Brain microvascular endothelial cell (primary cell): ENCODE measurements at places on chromosomes 4 and X.

DNA sequence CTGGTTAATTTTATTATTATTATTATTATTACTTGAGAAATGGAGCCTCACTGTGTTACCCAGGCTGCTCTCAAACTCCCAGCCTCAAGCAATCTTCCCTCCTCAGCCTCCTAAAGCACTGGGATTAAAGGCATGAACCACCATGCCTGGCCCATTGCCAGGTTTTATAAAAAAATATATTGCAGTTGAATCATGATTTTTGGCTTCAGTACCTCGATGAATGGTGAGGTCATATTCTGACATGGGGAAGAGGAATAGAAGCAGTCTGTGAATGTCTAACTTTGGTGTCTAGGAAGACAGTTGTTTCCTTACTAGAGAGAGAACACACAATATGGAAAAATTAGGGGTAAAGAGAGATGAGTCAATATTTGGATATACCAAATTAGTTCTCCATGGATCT lies 32.0 kb downstream of the CCSER1 start:
- no peak for DNase-seq

GRCh38 chrX:12896935-12897334 lies 9.5 kb upstream of the TLR8 start:
- no peak for DNase-seq

GRCh38 chr4:176357359-176358082 lies 37.8 kb downstream of the SPCS3 start:
- no peak for DNase-seq

GRCh38 chr4:95534032-95534431 lies 14.7 kb downstream of the UNC5C start:
- DNase-seq: no peak

- peak; percentile 10 for DNase-seq
Measured at GRCh38 chrX:39157796-39158195, 356.5 kb downstream of the MID1IP1 start.

- DNase-seq: peak; percentile 10
Measured at GRCh38 chr4:107835406-107835805, 10.7 kb downstream of the SGMS2 start.

GRCh38 chr4:79325436-79325835 lies 425 bp downstream of the NAA11 start:
- DNase-seq: no peak

- no peak for DNase-seq
Measured at GRCh38 chr4:26242451-26242850, 78.4 kb upstream of the RBPJ start.

DNA sequence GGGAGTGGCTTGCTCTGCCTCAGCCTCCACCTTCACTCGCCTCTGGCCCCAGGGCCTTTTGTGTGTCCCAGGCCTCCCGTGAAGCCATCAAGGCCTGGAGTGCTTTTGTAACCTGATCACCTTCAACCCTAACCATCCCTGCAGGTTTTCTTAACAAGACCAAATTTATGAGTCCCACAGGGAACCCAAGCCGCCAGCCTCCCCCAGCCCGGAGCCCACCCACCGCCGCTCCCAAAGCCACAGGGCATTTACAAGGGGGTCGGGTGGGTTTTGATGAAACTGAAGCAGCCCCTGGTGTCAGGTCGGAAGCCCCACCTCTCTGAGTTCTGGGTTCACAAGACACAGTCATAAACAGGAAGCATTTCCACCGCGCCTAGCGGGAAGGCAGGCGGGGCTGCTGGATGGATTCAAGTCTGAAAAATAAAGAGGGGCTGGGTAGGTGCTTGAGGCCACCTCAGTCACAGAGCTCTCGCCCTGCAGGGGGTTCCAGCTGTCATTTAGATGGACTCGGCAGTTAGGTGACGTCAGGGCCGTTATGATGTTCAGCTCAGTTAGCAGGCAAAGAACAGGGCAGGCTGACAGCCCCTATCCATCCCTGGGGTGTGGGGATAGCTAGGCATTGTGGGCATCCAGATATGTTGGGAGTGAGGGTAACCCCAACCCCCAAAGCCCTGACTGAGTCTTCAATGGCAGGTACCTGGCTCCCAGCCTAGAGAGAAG lies 128.5 kb downstream of the BCOR start:
- DNase-seq: no peak

GRCh38 chr4:81030061-81030980 lies at the start of gene BMP3:
Gene BMP3, plus strand, starts transcription at chr4:81030708. Its CDS starts 577 bp downstream, at chr4:81031285.
- DNase-seq: no peak

DNA sequence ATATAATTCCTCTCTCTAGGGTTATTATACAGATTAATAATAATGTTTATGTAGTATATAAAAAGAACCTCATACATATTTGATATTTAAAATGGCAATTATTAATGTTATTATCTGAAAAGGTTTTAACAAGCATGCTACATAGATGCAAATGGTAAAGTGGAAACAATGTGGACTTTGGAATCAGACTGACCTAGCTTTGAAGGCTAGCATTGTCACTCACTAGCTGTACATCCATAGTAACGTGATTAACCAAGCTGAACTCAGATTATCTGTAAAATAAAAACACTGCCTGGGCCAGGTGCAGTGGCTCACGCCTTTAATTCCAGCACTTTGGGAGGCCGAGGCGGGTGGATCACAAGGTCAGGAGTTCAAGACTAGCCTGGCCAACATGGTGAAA lies 233.7 kb upstream of the SPRY1 start:
- no peak for DNase-seq

- DNase-seq: no peak
Measured at GRCh38 chr4:87911252-87911774, 64.2 kb upstream of the SPP1 start.

- no peak for DNase-seq
Measured at GRCh38 chr4:153809916-153810810, 21.3 kb upstream of the SFRP2 start.

GRCh38 chr4:186400676-186401075 lies 134.7 kb downstream of the F11 start:
- peak; percentile 53 for DNase-seq

DNA sequence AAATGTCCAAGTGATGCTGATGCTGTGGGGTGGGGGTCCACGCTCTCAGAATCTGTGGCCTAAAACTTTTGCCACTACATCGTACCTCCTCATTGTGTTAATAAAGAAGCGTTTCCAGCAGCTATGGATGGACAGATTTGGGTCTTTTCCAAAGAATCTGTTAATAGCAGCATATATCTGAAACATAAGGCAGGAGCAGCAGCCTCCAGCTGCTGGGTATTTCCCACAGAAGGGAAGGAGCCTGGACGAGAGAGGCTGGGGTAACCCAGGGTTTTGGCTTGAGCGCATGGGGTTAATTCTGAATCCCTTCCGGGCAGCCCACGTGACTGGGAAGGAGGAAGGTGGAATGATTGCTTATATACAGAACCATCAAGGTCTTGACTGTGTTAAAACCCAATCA lies 332.4 kb downstream of the BCOR start:
- no peak for DNase-seq

GRCh38 chr4:77745792-77746191 lies 73.4 kb downstream of the CNOT6L start:
- DNase-seq: no peak

GRCh38 chrX:2696698-2697215 lies 5.7 kb downstream of the CD99 start:
- peak; percentile 84 for DNase-seq

DNA sequence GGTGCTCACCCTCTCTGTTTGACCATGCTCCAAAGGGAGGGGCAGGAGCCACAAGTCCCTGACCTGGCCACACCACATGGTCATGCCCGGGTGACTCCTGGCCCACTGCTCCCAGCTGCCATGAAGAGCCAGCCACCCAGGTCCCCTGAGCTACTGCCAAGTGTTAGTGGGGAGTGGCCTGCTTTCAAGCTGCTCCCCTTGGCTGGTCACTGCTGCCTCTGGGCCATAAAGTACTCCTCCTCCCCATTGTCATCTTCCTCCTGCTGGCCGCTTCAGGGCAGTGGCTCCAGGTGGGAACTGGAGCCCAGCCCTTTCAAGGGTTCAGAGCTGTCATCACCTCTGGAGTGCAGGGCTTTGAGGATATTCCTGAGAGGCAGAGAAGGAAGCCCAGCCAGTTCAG lies 27.3 kb upstream of the RBBP7 start:
- DNase-seq: no peak

- no peak for DNase-seq
Measured at GRCh38 chr4:74072739-74073138, 26.3 kb downstream of the CXCL2 start.

GRCh38 chr4:185587427-185588161 lies 52.3 kb upstream of the PDLIM3 start:
- DNase-seq: no peak

- DNase-seq: no peak
Measured at GRCh38 chrX:42195506-42195905, 272.2 kb upstream of the CASK start.

DNA sequence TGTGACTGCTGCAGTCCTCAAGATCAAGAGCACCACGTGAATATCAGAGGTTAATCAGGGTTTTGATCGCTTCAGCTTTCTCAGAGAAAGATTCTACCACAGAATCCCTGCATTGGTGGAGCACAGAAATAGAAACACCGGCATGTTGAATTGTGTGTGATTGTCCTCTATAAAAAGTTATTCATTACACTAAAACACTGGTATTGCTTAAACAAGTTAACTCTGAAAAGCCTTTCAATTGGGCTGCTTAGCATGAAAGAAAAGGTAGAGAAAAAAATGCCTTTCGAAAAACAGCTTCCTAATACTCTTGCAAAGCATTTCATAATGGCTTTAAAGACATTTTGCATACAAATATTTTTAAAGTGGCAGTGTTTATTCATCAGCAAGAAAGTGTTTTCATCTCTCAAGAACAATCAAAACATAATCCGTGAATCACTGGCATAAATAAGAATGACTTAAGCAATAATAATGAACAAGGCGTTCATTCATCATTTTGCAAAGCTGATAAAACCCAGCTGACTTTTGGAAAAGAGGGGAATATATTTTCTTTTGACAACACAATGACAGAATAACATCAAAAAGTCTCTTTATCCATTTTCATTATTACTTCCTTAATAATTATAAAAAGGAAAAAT lies 61.1 kb downstream of the HELT start:
- DNase-seq: no peak

DNA sequence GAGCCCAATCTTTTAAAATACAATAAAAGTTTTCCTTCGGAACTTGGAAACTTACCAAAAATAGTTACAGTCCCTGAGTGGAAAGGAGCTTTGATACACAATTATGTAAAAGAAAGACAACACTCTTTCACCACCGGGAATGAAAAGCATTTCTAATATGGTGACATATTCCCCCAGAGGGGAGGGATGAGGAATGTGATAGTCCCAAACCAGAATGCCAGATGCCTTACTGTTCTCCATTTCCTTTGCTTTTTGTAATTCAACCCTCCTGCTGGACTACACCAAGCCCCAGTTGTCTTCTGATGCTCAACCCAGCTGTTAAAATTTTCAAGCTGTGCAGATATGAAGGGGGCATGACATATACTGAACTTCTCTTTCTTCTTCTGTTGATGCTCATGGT lies 4.1 kb downstream of the PRIMPOL start:
- peak; percentile 64 for DNase-seq

DNA sequence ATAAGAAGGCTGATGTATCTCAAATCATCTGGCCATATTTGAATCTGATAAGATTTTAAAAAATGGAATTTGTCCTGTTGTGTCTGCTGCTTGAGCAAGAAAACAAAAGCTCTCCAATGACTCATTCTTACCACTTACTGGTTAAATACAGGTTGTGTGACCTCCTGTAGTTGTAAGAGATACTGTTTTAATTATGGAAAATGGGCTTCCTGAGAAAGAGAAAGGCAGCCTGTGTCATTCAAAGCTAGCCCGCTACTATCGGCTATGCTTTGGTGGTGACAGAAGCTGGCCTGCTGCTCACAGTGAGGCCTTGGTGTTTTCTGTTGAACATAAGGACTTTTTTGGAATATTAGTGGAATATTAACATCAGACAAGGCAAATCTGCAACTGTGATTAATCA lies 1722.1 kb upstream of the PCDH10 start:
- no peak for DNase-seq

- DNase-seq: no peak
Measured at GRCh38 chr4:30610361-30610760, 109.8 kb upstream of the PCDH7 start.

DNA sequence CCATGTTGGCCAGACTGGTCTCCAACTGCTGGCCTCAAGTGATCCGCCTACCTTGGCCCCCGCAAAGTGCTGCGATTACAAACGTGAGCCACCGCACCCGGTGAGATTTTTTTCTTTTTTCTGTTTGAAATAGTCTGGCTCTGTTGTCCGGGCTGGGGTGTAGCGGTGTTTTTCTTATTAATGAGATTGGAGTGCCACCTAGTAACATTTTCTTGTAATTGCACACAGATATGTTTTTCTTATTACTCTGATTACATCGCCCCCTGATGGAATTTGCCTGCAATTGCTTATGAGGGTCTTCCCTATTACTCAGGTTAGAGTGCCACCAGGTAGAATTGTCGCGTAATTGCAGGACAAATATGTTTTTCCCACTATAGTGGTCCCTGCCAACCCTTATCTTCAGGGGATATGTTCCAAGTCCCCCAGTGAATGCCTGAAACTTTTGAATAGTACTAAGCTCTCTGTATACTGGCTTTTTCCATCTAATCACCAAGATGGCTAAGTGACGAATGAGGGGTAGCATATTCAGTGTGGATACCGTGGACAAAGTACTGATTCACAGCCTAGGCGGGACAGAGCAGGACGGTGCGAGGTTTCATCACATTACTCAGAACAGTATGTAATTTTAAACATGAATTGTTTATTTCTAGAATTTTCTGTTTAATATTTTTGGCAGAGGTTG lies 8.6 kb upstream of the PDHA1 start:
- DNase-seq: peak; percentile 9

DNA sequence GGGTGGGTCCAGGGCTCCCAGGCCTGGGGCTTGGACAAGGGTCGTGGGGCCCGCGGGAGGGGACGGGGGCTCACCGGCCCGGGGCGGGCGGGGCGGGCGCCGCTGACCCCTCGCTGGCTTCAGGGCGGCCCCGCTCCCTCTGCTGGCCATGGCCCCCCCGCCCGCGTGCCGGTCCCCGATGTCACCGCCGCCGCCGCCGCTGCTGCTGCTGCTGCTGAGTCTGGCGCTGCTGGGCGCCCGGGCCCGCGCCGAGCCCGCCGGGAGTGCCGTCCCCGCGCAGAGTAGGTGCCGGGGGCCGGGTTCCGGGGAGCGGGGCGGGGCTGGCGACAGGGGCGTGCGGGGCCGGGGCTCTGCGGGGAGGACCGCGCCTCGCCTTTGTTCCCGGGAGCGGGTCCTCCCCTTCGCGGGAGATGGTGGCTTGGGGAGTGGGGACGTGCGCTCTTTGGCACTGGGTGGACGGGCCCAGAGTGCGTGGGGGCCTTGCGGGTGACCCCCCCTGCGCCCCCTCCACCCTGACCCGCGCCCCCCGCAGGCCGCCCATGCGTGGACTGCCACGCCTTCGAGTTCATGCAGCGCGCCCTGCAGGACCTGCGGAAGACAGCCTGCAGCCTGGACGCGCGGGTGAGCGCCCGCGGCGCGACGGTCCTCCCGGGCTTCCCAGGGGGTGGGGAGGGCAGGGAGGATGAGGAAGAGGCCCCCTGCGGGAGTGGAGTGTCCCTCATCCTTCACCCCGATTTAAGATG lies 16.8 kb upstream of the NAT8L start:
- no peak for DNase-seq

DNA sequence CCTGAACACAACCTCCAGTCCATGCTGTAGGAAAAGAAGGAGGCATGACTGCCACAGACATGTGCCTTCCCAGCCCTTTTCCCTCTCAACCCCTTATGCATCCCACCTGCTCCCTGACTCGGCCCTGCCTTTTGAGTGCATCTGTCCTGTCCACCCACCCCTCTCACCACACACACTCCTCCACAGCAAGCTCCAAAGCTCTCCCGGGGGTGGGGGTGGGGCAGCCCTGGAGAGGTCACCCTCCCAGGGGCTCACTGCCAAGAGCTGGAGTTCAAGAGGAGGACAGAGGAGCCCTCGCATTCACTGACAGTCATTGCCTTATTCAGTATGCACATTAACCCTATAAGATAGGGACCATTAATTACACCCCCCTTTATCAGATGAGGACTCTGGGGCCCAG lies 46.6 kb upstream of the MAMLD1 start:
- DNase-seq: no peak
